ENCODE measurements at places on chromosomes 4 and X.

GRCh38 chr4:103915224-103915869 is 195.6 kb upstream of the TACR3 start:
- H3K36me3 ChIP-seq, result no peaks in the 10 kb centered on the region
- no peak for ATAC-seq
- no peak overlapping the region for H3K4me3 ChIP-seq
- no peak overlapping the region for H3K27ac ChIP-seq
- no peaks in the 10 kb centered on the region for H3K27me3 ChIP-seq
- H3K4me1 ChIP-seq, result no peaks in the 10 kb centered on the region

DNA sequence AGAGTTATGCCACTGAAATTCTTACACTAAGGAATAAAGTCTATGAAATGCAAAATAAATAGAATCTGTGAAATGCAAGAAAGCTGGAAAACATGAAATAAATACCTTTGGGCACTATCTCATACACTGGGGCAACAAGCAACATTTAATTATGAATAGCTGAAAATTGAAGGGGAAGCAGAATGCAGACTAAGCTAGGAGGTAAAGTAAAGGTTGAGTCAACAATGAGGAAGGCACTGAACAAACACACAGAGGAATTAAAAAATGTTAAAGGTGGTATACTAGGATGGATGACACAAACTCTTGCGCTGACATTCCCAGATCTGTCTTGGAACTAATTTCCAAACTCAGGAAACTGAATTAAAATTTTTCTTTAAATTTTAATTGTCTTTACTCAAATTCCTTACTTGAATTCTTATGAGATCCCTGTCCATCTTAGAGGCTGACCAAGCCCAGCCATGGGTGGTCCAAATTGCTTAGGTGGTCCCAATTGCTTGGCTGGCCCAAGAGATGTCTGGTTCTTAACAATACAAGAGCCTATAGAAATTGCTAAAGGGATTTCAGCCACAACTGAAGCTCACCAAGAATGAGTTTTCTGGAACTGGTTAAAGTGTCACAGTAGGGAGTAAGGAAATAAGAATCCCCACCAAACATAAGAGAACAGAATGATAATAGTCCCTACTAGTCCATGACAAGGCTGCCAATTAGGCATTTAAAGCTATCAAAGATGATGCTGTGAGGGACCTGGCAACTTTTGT is 41.3 kb upstream of the ZCCHC13 start:
- no peaks in the 10 kb centered on the region for H3K4me1 ChIP-seq
- H3K27me3 ChIP-seq, result no peaks in the 10 kb centered on the region
- H3K27ac ChIP-seq, result no peak overlapping the region

DNA sequence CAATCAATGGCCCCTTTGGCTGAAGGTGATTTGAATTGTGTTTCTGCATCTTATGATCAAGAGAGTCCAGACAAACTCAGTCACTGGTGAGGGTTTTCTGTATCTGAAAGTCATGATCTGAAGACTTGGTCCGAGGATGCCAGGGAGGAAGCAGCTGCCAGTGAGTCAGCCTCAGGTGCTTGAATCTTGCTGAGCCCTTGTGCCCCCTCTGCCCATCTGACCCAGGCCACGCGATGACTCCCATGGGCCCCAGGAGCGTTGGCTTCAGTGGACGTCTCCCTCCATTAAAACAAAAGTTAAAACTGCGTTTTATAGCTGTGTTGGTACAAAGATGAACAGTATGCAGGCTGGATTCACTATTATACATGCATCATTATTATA is 62.0 kb downstream of the HTRA3 start:
- no peaks in the 10 kb centered on the region for H3K27me3 ChIP-seq
- H3K4me1 ChIP-seq, result peaks cover 20% of the 10 kb centered on the region
- H3K36me3 ChIP-seq, result no peaks in the 10 kb centered on the region

DNA sequence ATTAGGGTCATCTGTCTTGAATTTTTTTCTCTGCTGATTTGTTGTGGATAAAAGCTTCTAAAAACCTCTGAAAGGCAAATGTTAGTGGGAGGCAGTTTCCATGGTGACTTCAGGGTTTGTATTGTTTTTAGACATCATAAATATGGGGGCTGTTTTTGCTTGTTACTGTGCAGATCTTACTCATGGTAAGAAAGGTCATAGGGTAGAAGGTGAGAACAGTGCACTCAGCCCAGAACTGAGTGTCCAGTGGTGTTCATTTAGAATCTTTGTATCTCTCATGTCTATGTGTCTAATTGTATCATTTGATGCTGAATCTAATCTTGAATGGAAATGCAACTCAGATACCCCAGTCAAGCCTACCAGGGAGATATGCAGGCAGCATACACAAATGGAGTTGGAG is 609.8 kb downstream of the ZNF674 start:
- H3K4me1 ChIP-seq, result no peaks in the 10 kb centered on the region
- no peaks in the 10 kb centered on the region for H3K27me3 ChIP-seq
- H3K36me3 ChIP-seq, result no peaks in the 10 kb centered on the region
- no peak overlapping the region for H3K4me3 ChIP-seq
- no peak overlapping the region for H3K27ac ChIP-seq
- ATAC-seq, result no peak

GRCh38 chr4:14478504-14478903 is 523.8 kb upstream of the CPEB2 start:
- H3K36me3 ChIP-seq, result no peaks in the 10 kb centered on the region
- no peak overlapping the region for H3K27ac ChIP-seq
- H3K27me3 ChIP-seq, result no peaks in the 10 kb centered on the region
- H3K4me1 ChIP-seq, result no peaks in the 10 kb centered on the region
- no peak overlapping the region for H3K4me3 ChIP-seq

Measured in gastroesophageal sphincter (tissue), 4 donors.